ENCODE measurements at places on chromosomes 12 and 14.
A peak's percentile ranks its signal among the peaks of the same experiment; 100 is the strongest.

- DNase-seq, result no peak
Observed at GRCh38 chr14:38225946-38226345, 18.2 kb downstream of the SSTR1 start.

GRCh38 chr12:54228471-54228870 is 39.7 kb upstream of the SMUG1 start:
- no peak for DNase-seq

DNA sequence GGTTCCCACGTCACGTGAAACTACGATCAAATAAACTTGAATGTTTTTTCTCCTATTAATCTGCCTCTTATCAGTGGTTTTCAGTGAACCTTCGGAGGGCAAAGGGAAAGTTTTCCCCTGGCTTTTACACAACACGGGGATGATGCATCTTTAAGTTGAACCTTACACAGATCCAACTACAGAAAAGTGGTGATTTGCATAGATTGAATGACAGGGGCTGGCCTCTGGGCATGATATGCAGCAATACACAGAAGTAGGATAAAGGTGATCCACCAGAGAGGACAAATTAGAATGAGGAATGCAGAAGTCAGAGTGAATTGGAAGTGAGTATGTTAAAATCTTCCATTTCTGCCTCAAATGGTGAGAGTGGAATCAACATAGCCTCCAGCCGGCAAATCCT is 11.6 kb downstream of the GSG1 start:
- no peak for DNase-seq

GRCh38 chr12:16622338-16622737 is 16.4 kb upstream of the LMO3 start:
- no peak for DNase-seq

GRCh38 chr14:57833323-57833722 is 32.6 kb downstream of the SLC35F4 start:
- DNase-seq, result no peak

- no peak for DNase-seq
Observed at GRCh38 chr12:126295652-126296051, 1230.4 kb downstream of the AACS start.

DNA sequence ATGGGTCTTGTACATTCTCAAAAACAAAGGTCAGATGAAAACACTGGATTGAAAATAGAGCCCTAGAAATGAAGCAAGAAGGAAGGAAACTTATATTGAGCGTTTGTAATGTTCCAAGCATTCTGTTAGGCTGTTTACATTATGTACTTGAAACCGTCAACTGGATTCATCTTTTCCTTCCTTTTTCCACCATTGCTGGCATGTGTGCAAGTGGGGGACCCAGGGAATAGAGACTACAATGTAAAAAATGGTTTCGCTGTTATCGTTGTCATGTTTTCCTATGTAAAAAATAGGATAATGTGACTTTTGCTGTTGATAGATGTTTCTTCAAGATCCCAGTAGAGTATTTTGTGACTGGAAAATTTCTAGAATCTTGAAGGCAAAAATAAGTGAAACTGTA is 913.2 kb downstream of the NRXN3 start:
- DNase-seq, result no peak

GRCh38 chr12:130632642-130633041 is 83.5 kb downstream of the RIMBP2 start:
- DNase-seq, result no peak

DNA sequence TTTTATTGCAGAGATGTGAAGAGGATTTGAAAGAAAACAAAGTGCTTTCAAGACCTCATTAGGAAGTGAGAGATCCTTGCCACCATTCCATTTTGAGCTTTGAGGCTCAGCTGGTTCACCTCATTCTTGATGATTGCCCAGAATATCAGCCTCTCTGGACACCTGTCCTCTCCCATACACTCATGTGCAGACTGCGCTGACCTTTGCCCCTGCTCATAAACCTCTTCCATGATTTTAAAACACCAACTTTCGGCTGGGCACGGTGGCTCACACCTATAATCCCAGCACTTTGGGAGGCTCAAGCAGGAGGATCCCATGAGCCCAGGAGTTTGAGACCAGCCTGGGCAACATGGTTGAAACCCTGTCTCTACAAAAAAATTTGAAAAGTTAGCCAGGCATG is 8.9 kb downstream of the COX14 start:
- DNase-seq, result no peak

DNA sequence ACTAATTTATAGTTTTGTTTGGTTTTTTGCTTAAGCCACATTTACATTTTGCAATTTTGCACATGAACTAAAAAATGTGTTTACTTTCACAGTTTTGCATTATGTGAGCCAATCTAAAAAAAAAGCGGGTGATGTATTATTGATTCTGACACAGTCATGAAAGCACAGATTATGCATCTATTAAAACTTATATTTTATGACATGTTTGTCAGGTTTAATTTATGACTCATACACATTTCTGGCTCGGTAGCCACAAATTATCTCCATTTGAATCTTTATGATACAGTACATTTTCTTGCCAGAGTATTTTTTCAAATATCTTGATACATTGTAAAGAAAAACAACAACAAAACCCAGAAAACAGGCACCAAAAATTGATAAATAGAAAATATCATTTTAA is 280.4 kb upstream of the GRIP1 start:
- no peak for DNase-seq

DNA sequence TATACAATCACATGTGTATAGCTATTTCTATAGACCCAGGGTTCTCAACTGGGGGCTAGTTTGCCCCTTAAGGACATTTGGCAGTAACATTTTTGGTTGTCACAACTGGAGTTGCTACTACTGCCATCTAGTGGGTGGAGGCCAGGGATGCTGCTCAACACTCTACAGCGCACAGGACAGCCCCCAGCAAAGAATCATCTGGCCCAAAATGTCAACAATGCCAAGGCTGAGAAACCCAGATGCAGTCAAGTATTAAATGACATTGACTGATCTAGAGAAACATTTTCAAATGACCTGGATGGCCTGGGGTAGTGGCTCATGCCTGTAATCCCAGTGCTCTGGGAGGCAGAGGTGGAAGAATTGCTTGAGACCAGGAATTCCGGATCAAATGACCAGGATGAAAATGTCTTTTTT is 5.8 kb downstream of the WSB2 start:
- DNase-seq, result peak; percentile 85

GRCh38 chr12:42912367-42912766 is 322.8 kb upstream of the PRICKLE1 start:
- no peak for DNase-seq

DNA sequence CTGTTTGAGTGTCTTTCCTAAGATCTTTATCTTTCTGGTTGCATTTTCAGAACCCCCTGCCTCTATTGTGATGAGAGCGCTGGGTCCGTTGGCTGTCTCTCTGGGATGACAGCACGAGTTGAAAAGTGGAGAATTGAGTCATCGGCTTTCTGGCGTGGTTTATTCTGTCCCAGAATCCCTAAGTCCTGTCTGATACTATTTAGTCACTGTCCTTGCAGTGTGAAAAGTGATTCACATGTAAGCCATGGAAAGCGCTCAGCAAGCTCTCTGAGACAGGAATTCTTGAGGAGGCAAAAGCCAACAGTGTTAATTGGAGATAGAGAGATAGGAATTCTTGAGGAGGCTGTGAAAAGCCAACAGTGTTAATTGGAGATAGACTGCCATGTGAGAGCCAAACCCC is 121.7 kb downstream of the CHST11 start:
- DNase-seq, result no peak

DNA sequence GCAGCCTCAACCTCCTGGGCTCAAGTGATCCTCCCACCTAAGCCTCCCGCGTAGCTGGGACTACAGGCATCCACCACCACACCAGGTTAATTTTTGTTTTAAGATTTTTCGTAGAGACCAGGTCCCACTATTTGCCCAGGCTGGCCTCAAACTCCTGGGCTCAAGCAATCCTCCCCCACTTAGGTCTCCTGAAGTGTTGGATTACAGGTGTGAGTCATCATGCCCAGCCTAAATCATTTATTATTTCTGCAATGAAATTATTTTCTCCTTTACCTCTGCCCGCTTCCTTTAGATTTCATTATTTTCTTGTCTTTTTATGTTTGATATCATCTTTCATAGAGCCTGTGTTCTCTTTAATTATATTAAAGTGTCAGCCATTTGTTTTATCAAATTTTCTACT is 165.2 kb upstream of the OTX2 start:
- DNase-seq, result no peak

GRCh38 chr12:8609061-8609570 is 3.5 kb downstream of the AICDA start:
- DNase-seq, result peak; percentile 66

GRCh38 chr14:101480747-101481530 is 80.4 kb upstream of the DIO3 start:
- DNase-seq, result no peak

DNA sequence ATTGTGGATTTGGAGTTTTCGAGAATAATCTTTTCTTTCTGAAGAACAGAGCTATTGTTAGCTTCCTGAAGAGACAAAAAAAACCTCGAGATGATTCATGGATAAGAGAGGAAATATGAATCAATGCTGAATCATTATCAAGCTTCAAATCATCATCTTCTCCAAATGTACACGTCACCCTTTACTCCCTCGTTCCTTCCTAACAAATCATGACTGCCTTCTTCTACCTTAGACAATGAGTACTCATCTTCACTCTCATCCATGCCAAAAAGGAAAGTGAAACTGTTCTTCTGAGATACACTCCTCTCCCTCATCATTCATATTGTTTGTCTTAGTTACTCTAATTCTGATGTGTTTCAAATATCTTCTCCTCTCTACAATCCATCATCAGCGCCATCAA is 1115.8 kb upstream of the ATXN7L3B start:
- no peak for DNase-seq

DNA sequence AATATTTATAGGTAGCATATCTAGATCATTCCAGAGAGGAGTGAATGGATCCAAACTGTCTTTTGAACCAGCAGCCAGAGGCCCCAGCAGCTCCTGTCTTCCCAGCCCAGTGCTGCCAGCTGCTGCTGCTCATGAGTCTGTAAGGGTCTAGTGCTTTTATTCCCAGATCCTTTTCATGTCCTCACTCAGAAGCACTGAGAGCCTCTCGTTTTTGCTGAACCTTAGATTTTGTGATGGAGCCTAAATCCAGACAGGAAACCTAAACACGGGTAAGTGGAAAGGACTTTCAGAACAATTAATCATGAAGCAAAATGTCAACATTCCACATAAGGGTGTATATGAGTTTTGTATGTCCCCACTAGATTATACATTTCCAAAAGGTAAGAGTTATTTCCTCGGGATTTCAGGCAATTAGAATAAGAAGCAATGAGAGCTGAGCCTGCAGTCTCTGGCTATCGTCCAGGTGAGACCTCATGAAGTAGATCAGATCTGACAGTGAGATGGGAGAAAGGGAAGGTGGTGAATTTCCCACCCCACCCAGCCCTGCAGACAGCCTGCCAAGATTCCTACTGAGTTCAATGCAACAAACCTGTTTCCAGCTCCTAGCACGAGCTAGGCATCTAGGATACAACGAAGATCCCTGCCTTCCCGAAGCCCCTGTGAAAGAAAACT is 84.4 kb downstream of the NINJ2 start:
- DNase-seq, result no peak

DNA sequence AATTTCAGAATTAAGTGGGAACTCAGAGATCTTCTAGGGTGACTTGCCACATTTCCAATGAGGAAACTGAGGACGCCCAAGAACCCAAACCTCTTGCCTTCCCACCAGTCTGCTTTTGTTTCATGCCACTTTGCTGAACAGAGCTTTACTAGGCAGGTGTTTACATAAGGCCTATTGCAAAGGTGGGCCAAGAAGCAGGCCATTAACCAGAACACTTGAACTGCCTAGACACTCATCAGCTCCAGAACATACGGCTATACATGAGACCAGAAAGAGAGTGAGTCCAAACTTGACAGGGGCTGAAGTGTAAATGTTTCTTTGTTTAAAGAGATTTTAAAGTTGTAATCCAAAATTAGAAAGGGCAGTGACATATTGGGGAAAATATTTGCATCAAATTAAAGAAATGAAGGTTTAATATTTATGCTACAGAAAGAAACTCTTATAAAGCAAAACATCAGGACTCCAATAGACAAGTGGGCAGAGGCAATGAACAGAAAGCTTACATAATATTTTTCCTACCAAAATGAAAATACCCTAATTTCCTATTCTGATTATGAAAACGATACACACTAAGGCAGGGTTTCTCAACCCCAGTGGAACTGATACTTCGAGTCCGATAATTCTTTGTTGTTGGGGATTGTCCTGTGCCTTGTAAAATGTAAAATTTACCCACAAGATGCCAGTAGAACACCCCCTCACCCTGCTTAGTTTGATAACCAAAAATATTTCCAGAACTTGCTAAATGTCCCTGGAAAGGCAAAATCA is 11.7 kb downstream of the BATF start:
- DNase-seq, result no peak

GRCh38 chr12:104354868-104355570 is 51.5 kb downstream of the EID3 start:
- no peak for DNase-seq

DNA sequence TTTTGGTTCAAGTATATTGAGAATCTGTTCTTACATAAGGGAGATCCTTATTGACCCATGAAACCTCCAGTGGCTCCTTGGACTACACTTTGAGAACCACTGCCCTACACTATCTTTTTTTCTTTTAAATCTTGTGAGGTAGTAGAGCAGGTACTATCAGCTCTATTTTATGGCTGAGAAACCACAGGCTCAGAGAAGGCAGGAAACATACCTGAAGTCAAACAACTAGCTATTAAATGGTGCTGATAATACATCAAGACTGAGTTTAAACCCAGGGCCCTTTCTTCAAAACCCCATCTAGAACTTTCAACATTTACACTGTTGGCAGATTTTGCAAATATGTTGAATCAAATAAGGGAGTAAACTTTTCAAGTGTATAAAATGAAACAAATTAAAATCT is 6.9 kb downstream of the ZBTB25 start:
- DNase-seq, result no peak

- DNase-seq, result no peak
Observed at GRCh38 chr14:23629832-23630396, 6.2 kb upstream of the DHRS2 start.

- DNase-seq, result peak; percentile 59
Observed at GRCh38 chr14:49550286-49551184, 35.6 kb downstream of the RPS29 start.

DNA sequence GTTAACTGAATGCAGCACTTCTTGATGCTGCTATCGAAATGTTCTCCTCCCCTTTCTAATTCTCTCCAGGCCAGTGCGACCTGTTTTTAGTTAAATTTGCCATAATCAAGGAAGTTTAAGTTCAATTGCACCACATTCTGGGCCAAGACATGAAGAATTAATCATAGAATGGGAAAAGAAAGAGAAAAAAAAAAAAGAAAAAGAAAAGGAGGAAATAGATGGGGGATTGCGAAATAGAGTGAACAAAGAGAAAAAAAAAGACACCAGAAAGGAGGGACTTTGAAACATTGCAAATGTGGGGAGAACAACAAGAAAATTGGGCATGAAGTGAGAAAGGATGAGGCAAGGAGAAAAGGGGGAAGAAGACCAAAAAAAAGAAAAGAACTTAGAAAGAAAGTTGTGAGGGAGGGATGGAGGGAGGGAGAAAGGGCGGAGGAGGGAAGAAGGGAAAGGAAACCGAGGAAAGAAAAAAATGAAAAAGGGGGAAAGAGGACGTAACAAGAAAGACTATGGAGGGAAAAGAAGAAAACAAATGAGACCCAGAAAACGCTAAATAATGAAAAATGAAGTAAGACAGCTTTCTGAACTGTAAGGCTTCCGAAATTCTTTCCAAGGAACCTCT is 32.8 kb upstream of the TBX5 start:
- no peak for DNase-seq

Measured in GM23338 (cell line).